ENCODE measurements at places on chromosomes 11 and 22.

GRCh38 chr22:40939202-40939601 lies 12.0 kb upstream of the RBX1 start:
- DNase-seq, result no peak

DNA sequence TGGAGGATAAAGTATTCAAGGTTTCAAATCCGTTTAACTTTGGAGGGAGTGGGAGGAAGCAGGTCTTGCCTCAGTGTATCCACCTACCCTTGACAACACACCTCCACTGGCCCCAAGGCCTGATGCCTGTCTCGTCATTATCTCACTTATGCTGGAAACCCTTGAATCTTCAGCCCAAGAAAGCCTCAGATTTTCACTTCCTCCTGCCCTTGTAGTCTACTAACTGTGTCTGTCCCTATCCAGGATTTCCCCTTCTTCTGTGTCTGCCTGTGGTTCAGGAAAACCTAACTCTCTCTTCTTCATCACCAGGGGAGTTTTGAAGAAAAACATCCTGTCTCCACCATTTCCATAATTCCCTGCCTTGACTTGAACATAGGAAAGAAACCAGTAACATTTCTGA lies 56.1 kb downstream of the SYT9 start:
- DNase-seq, result no peak

- no peak for DNase-seq
These were observed 2.1 kb downstream of the RTN3 start for GRCh38 chr11:63683133-63683991.

DNA sequence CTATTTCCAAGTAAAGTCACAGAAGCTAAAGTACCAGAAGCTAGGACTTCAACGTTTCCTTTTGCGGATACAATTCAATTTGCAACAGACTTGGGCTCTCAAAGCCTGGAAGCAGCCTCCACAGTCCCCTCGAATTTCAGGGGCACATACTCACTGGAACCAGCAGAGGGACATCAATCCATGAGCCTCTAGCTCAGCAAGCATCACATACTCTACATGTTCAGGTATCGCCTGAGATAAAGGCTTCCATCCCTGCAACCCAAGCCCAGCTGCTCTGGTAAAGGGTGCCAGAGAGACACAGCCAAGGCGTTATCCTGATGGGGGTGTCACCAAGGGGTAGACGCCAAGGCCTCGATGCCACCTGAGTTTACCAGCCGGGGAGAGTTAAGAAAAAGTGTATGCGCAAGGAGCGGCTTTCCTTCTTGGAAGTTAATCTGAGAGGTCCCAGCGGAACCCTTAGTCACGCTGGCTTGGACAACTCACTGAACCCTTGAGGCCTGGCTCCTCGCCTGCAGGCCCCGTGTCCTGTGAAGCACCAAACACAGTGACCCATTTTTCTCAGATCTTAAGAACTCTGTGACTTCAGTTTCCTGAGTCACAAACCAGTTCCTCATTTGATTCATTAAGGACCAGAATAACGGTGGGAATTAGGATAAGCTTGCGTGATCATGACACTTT lies 13.0 kb downstream of the LTO1 start:
- DNase-seq, result no peak

DNA sequence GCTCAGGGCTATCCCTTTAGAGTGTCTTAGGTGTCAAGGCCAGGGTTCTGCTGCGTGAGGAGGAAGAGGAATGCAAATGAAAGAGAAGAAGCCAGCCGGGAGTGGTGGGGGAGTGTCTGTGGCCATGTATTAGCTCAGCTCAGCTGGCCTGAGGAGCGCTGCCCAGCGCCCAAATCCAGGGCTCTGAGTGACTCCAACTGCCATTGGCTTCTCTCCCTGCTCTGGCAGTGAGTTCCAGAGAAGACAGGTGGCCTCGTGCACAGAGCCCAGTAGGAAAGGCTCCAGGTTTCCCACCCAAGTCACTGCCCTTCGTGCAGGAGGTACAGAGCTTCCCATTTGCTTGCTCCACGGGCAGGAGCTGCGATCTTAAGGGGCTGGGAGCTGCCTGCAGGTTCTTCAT lies 302.0 kb downstream of the KIRREL3 start:
- DNase-seq, result no peak
